HCT116 (cell line): ENCODE measurements at places on chromosomes 3 and 15. TPM values are rescaled to one million over a fixed set of nuclear protein-coding genes. Genes with fewer than 3 reads are reported as not detected.

FAM240A gene
- total RNA-seq, result not detected

KNG1 gene
- 0.25 TPM for total RNA-seq

FBXO40 gene
- not detected for total RNA-seq

HYAL3 gene
- 10.3 TPM for total RNA-seq

CLDN18 gene
- 0.17 TPM for total RNA-seq

PDIA5 gene
- 50.8 TPM for total RNA-seq

KCNH8 gene
- 0.12 TPM for total RNA-seq

RTP4 gene
- not detected for total RNA-seq

SPRED1 gene
- 24.7 TPM for total RNA-seq

TMEM108 gene
- not detected for total RNA-seq

SAXO2 gene
- 5.7 TPM for total RNA-seq

TF gene
- 10.4 TPM for total RNA-seq

INSYN1 gene
- 2.0 TPM for total RNA-seq

CLK3 gene
- total RNA-seq, result 79.3 TPM

GOLGA8O gene
- total RNA-seq, result 0.49 TPM

GABRR3 gene
- not detected for total RNA-seq

HDGFL3 gene
- total RNA-seq, result 0.64 TPM

SAMMSON gene
- total RNA-seq, result not detected

DUOX2 gene
- total RNA-seq, result 0.44 TPM

NAALADL2 gene
- total RNA-seq, result 2.9 TPM

AQR gene
- total RNA-seq, result 30.7 TPM

RBP2 gene
- not detected for total RNA-seq

WDR5B gene
- 3.4 TPM for total RNA-seq

CYP8B1 gene
- total RNA-seq, result 0.12 TPM

ZIC1 gene
- not detected for total RNA-seq

C3orf52 gene
- total RNA-seq, result 14.3 TPM

PLSCR2 gene
- total RNA-seq, result not detected

TNFSF10 gene
- total RNA-seq, result 0.20 TPM

PLD1 gene
- total RNA-seq, result 8.4 TPM

ZDHHC23 gene
- 22.8 TPM for total RNA-seq

DENND6A gene
- total RNA-seq, result 22.3 TPM

GATM gene
- 3.1 TPM for total RNA-seq

CTXND1 gene
- not detected for total RNA-seq

TM6SF1 gene
- not detected for total RNA-seq

FAM81A gene
- 6.6 TPM for total RNA-seq

CPNE4 gene
- total RNA-seq, result not detected
